ENCODE measurements at places on chromosomes 5 and 9.

GRCh38 chr9:96241391-96241809 lies 60.6 kb downstream of the HSD17B3 start:
- DNase-seq, result no peak

GRCh38 chr5:111840036-111840674 lies 83.2 kb upstream of the NREP start:
- DNase-seq, result no peak

DNA sequence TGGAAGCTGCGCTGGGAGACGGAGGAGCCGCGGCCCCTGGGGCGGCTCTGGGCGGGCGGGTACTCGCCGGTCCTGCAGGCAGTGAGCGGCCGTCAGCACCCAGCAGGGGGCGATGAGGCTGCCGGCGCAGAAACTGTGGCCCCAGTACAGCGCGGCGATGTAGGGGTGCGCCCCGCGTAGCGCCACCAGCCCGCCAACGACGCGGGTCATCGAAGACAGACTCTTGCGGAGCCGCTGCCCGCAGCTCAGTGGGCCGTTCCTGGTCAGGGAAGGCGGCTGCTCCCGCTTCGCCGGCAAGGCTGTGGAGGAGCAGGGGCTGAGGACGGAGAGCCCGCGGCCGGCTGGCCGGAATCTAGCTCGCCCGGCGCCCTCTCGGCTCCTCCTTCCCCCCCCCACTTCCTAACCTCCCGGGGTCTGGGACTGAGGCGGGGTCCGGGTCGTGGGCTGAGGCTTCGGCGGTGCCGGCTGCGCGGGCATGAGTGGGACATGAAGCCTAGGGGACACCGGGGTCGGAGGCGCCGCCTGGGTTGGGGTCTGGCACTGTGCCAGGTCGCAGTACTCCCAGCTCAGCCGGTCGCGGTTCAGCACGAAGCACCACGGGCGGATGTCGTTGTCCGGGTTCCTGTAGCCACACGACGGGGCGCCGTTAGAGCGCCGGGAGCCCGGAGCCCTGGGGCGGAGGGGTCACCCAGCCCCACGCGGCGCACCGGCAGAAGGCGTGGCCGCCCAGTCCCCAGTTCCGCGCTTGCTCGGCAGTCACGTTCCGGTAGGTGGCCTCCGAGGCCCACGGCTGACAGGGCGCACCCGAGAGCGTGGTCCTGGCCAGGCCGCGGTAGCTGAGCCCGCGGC lies 3.6 kb upstream of the PFN3 start:
- peak; percentile 86 for DNase-seq

DNA sequence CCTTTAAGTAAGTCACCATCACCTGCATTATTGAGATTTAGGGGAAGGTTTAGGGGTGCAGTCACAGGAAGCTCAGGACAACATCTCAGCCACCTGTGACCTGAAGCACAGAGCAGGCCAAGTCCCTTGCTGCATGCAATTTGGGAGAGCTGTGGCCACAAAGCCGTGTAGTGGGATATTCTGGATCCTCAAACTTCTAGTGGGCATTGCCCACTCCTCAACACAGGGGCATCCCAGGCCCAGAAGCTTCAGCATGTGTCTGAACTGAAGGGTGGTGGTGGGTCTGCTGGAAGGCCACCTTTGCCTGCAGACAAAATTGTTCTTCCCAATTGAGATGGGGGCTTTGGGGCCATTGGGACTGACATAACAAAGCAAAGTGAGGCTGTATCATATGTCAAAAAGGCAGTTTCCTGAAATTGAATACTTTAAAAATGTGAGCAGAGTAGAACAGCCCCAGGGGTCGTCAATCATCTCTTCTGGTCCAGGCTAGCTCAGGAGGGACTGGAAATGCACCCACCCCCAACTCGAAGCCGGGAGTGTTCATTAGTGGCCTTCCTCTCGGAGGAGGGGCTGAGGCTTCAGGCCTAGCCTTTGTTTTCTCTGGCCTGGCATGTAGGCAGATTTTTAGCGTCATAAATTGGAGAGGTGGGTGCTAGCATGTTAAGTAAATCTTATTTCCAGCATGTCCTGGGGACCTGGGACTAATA lies 2.8 kb upstream of the GADD45G start:
- DNase-seq, result no peak

DNA sequence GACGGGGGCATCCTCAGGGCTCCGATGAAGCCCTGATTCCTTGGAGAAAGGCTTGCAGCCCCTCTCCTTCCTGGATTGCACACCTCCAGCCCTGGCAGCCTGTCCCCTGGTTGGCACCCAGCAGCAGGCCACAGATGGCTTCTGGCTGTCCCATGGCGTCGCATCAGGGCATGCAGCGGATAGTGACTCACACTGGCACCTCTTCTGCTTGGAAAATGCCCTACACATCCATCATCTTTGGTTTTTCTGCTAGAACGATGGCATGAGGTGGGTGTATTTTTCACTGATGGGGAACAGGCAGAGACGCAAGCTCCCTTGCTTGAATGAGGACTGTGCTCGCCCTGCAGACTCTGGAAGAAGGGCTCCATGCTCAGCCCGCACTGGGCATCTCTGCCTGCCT lies 23.2 kb upstream of the IER5L start:
- no peak for DNase-seq

- DNase-seq, result no peak
Observed at GRCh38 chr5:88890070-88890781, 7.2 kb upstream of the MEF2C start.

- no peak for DNase-seq
Observed at GRCh38 chr5:119083679-119084078, 12.8 kb downstream of the DMXL1 start.

- no peak for DNase-seq
Observed at GRCh38 chr9:85158512-85158911, 489.0 kb downstream of the NTRK2 start.

DNA sequence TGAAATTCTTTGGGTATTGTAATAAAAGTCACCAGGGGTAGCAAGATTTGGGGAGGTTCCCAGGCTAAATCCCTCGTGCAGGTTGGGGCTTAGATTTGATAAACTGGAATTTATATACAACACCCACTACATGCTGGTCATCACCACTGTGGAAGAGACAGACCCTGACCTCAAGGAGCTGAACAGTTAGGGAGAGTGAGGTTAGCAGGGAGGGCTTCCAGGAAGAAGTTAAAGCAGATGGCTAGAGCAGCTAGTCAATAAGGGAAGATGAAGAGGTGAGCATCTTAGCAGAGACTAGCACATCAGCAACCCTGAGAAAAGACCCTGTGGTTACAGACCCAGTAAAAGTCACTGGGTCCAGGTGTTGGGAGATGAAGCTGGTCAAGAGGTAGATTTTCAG lies 6.4 kb downstream of the CTSL start:
- DNase-seq, result no peak

DNA sequence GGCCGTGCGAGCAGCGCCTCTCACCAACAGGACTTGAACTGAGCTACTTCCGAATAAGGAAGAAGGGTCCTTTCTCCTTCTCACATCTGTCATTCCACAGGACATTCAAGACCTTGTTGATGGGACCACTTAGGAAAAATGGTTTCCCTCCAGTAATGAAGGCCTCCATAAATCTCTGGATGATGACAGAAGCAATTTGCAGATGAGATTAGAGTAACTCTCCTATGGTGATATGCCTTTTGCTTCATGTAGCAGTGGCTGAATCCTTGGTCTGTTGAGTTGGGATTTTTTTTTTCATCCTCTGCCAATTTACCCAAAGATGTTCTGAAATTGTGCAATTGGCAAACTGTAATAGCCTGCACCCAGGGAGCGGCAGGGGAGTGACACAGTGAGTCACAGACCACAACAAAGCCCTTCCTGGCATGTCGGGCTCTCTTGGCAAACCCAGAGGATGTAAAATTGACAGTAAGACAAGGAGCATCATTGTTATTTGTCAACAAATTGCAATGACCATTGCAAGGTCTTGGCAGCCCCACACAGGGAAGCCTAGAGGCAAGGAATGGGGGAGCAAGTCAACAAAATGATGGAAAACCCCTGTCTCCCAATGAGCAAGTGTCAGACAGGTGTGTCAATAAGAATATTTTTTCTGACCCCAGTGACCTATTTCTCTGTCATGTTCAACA lies 275.9 kb downstream of the ACTL7B start:
- no peak for DNase-seq

DNA sequence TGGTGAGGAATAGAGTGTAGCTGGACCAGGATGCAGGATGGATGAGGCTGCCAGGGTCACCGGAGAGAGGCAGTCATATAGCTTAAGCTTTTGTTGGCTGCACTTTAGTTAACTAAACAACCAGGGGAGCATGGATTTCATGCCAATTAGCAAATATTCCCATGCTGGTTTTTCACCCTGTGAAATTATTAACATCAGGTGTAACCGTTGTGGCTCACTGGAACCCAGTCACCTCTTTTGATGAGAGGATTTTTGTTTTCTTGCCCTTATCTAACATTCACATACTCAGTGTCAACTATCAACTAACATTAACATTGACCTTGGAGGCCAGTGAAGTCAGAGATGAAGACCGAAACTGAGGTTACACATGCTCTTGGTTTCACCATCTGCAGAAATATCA lies 97.2 kb upstream of the BASP1 start:
- no peak for DNase-seq

DNA sequence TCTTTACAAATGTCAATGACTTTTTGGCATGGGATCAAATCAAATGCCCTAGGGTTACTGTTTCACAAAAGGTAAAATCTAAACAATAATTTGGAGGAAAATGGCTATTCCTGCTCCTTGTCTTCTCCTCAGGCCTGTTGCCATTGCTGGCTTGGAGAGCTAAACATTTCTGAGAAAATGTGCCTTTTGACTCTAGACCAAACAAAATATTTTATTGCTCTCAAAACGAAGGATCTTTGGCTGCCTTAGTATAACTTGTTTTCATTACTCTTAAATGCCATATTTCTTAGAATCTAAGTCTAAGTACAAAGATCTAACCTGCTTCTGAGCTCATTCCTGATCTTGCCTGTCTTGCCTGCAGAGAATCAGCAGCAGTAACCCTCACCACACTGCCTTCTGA lies 116.6 kb downstream of the MUSK start:
- no peak for DNase-seq

- DNase-seq, result no peak
Observed at GRCh38 chr5:33806738-33807442, 84.9 kb downstream of the ADAMTS12 start.

DNA sequence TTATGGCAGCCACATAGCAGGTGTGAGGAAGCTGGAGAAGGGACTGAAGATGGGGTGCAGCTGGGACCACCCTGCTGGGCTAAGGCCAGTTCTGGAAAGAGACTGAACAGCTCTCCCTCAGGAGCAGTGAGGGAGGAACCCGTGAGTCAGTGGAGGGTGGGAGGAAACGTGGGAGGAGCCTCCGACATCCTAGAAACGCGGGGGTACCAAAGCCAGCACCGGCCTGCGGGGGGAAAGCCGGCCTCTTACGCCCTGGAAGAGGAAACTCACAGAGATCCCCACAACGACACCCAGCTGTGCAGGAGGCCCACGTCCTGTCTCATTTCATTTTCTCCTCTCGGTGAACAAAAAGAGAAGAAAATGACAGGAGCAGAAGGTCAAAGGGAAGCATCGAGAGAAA lies 185.8 kb upstream of the IRX4 start:
- DNase-seq, result no peak

- DNase-seq, result no peak
Observed at GRCh38 chr5:143110591-143110990, 292.9 kb downstream of the NR3C1 start.

- no peak for DNase-seq
Observed at GRCh38 chr9:125066839-125067619, 76.3 kb downstream of the SCAI start.

DNA sequence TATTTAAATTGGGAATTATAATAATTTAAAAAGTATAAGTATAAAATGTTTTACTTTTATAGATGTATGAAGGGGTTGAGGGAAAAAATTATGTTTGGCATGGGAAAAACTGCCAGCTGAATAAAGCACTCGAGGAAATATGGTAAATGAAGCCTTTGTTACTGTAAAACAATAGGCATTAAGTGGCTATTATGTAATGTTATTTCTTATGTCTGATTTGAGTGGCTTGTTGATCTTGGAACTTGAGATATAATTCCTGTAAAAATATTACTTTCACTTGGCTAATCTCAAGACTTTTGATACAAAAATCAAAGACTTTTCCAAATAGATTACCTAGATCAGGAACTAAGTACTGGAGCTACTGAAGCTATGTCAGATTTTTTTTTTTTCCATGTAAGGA lies 182.9 kb downstream of the CD180 start:
- DNase-seq, result no peak

- DNase-seq, result no peak
Observed at GRCh38 chr9:134315716-134316448, 10.4 kb upstream of the RXRA start.

DNA sequence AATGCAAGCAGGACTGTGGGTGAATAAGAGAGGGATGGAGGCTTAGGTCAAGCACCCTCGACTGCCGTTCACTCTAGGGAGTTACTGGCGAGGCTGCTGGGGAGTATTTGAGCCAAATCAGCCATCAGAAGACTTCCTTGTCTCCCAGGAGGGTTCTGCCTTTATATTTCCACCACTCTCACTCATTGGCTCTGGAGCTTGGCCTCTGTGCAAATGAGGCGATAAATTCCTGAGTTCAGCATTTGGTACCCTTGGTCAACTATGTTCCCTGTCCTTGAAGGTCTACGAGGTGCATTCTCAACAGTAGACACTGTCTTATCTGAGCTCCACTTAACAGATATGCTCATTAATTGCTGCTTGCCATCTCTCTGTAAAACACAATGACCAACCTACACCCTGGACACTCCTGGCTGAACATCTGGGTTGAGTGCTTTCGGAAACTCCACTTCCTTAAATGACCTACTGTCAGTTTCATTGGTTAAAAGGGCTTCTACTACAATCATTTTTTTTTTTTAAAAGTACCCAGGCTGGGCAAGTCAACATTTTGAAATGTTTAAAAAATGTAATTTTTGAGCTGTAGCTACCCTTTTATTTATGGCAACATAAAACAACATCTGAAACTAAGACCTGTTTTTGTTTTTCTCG lies 153.2 kb downstream of the NTRK2 start:
- no peak for DNase-seq

DNA sequence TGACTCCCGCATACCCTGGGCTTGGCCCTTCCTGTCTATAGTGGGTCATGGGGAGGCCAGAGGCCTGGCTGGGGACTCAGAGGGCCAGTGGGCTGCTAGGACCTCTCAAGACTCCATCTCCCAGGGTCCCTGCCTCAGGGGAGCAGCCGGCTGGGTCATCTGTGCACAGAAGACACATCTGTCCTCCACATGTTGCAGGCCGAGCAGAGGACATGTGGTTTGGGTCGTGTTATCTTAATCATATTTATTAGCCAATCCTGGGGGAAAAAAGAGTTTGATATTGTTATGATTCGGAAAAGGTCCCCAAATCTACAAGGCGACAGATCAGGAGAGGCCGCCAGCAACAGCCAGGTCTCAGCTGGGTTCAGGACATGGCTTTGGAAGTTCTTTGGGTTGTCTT lies 14.4 kb downstream of the LMX1B start:
- DNase-seq, result no peak
